CD8-positive, alpha-beta memory T cell (primary cell): ENCODE measurements at places on chromosomes 1 and 21. TPM values are rescaled to one million over a fixed set of nuclear protein-coding genes. Genes with fewer than 3 reads are reported as not detected.

DNA sequence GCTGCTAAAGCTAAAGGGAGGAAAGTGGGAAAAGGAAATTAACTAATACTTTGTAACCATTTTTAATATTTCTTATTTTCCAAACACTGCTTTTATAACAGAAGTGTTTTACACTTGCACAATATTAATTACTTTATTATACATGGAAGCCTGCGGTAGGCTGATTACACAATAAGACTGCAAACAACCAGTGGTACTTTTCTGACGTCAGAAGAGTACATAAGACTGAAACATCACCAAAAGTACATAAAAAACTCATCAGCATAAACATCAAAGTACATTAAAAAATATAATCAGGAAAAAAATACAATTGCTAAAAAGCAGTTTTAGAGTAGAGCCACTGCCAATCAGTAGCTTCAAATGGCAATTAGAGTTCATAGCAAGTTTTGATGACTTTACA lies 4.6 kb downstream of the ZNF281 start:
- H3K27me3 ChIP-seq = no peaks in the 10 kb centered on the region
- H3K4me3 ChIP-seq = no peak overlapping the region
- H3K27ac ChIP-seq = no peak overlapping the region
- no peak for DNase-seq

DNA sequence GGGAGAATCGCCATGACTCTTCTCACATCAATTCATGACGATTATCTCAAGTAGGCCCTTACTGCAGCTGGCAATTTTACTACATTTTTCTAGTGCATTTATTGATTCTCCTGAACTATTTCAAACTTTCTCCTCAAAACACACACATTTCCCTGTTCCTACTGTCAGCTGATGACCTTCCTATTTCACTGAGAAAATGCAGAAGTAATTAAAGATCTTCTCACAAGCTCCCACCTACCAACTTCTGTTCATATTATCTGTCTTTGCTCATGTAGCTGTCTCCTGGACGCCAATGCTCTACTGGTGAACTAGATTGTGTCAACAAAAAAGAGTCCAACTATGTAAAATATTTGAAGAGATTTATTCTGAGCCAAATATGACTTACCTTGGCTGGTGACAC lies 36.4 kb upstream of the FASLG start:
- no peak overlapping the region for H3K4me3 ChIP-seq
- H3K36me3 ChIP-seq = no peaks in the 10 kb centered on the region
- no peak for DNase-seq
- H3K4me1 ChIP-seq = peaks cover 10% of the 10 kb centered on the region
- no peak overlapping the region for H3K27ac ChIP-seq

- H3K27ac ChIP-seq = no peak overlapping the region
- no peaks in the 10 kb centered on the region for H3K4me1 ChIP-seq
Measured at GRCh38 chr1:93219443-93219842, 38.9 kb downstream of the CCDC18 start.

The PROX1 gene
- total RNA-seq = not detected

GRCh38 chr1:193785850-193786420 lies 599.5 kb upstream of the B3GALT2 start:
- no peaks in the 10 kb centered on the region for H3K36me3 ChIP-seq
- H3K27me3 ChIP-seq = no peaks in the 10 kb centered on the region
- H3K27ac ChIP-seq = no peak overlapping the region

GRCh38 chr1:151277249-151277648 lies 4.8 kb upstream of the ZNF687 start:
- no peaks in the 10 kb centered on the region for H3K27me3 ChIP-seq
- H3K4me1 ChIP-seq = peaks cover 6% of the 10 kb centered on the region
- H3K27ac ChIP-seq = no peak overlapping the region
- H3K36me3 ChIP-seq = no peaks in the 10 kb centered on the region
- DNase-seq = no peak

DNA sequence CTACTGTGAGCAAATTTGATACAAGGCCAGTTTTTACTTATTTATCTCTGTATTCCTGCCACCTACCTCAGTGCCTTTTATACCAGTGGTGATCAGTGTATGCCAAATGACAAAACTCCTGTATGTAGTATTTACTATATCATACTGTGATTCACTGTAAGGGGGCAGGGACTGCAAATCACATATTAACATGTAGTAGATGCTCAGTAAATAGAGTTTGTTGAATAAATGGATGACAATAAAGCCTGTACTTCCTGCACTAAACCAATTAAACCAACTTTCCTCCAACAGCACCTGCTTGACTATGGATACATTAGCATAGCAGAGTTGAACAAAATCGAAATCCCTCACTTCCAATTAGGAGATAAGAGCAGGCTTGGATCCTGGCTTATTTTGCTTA lies 73.3 kb upstream of the C1orf87 start:
- DNase-seq = no peak
- no peaks in the 10 kb centered on the region for H3K4me1 ChIP-seq
- H3K27me3 ChIP-seq = no peaks in the 10 kb centered on the region
- no peak overlapping the region for H3K27ac ChIP-seq
- no peak overlapping the region for H3K4me3 ChIP-seq
- no peaks in the 10 kb centered on the region for H3K36me3 ChIP-seq

DNA sequence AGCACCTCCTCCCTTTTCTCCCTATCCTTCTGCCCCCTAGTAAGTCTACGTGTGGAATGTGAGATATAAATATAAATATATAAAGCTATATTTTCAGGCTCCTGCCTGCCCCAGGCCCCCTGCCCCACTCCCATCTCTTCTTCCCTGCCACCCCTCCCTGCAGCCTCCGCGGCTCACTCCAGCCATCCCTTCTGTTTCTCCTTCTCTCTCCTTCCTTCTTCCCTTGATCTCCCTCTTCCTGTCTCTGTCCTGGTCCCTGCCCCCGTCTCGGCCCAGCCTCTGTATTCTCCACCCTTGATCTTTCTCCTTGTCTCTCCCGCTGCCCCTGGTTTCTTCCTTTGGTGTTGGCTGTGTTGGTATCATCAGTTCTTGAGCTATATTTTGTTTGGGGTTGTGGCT lies 23.2 kb downstream of the DMBX1 start:
- no peak overlapping the region for H3K4me3 ChIP-seq
- no peak overlapping the region for H3K27ac ChIP-seq
- DNase-seq = no peak
- no peaks in the 10 kb centered on the region for H3K36me3 ChIP-seq
- H3K4me1 ChIP-seq = no peaks in the 10 kb centered on the region

- no peak overlapping the region for H3K27ac ChIP-seq
- peaks cover 19% of the 10 kb centered on the region for H3K27me3 ChIP-seq
- no peak for DNase-seq
- no peaks in the 10 kb centered on the region for H3K36me3 ChIP-seq
Measured at GRCh38 chr1:156080241-156080862, 1.9 kb downstream of the MEX3A start.

- no peak overlapping the region for H3K4me3 ChIP-seq
- H3K36me3 ChIP-seq = no peaks in the 10 kb centered on the region
- H3K27ac ChIP-seq = no peak overlapping the region
- no peaks in the 10 kb centered on the region for H3K27me3 ChIP-seq
- no peak for DNase-seq
- no peaks in the 10 kb centered on the region for H3K4me1 ChIP-seq
Measured at GRCh38 chr1:7442036-7442435, 329.1 kb upstream of the VAMP3 start.

The NPHS2 gene
- total RNA-seq = not detected

The FCER1G gene
- 5.1 TPM for total RNA-seq

The FMO4 gene
- 1.7 TPM for total RNA-seq

The MPZ gene
- total RNA-seq = 1.8 TPM

The KCNN3 gene
- 0.18 TPM for total RNA-seq

- no peak for DNase-seq
- H3K4me3 ChIP-seq = no peak overlapping the region
- H3K36me3 ChIP-seq = no peaks in the 10 kb centered on the region
- H3K27ac ChIP-seq = no peak overlapping the region
- H3K27me3 ChIP-seq = no peaks in the 10 kb centered on the region
Measured at GRCh38 chr1:53340660-53341520, 13.0 kb upstream of the LRP8 start.

- H3K4me3 ChIP-seq = no peak overlapping the region
- no peak for DNase-seq
- H3K27me3 ChIP-seq = no peaks in the 10 kb centered on the region
- H3K4me1 ChIP-seq = peaks cover 13% of the 10 kb centered on the region
- H3K36me3 ChIP-seq = no peaks in the 10 kb centered on the region
- no peak overlapping the region for H3K27ac ChIP-seq
Measured at GRCh38 chr1:212702672-212703071, 3.0 kb upstream of the BATF3 start.

- no peaks in the 10 kb centered on the region for H3K27me3 ChIP-seq
- H3K4me3 ChIP-seq = no peak overlapping the region
- H3K4me1 ChIP-seq = no peaks in the 10 kb centered on the region
- DNase-seq = no peak
Measured at GRCh38 chr1:203215573-203215972, 13.9 kb downstream of the CHIT1 start.

DNA sequence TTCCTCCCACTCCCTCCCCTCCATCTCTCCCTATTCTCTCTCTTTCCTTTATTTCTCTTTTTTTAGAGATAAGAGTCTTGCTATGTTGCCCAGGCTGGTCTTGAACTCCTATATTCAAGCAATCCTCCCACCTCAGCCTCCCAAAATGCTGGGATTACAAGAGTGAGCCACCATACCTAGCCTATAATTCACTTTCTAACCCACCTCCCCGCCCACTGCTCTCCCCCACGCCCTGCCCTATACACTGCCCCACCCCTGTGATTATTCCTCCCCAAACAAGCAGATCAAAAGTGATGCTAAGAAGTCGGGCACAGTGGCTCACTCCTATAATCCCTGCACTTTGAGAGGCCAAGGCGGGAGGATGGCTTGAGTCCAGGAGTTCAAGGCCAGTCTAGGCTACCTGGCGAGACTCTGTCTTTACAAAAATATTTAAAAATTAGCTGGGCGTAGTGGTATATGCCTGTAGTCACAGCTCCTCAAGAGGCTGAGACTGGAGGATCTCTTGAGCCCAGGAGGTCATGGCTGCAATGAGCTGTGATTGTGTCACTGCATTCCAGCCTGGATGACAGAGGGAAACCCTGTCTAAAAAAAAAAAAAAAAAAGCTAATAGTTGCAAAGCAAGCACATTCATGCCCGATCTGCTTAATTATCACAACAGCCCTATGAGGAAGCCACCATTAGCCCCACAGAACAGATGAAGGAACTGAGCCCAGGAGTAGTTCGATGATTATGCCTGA lies 12.8 kb upstream of the E2F2 start:
- H3K27me3 ChIP-seq = no peaks in the 10 kb centered on the region
- no peak overlapping the region for H3K27ac ChIP-seq
- no peak overlapping the region for H3K4me3 ChIP-seq
- H3K4me1 ChIP-seq = peaks cover 21% of the 10 kb centered on the region

The IL19 gene
- not detected for total RNA-seq

The KRTAP12-3 gene
- total RNA-seq = not detected

The CAPZB gene
- total RNA-seq = 284 TPM

- H3K4me3 ChIP-seq = no peak within 1 kb of the TSS
- no peaks in the 10 kb centered on the region for H3K36me3 ChIP-seq
- H3K27me3 ChIP-seq = peaks cover 5% of the 10 kb centered on the region
- H3K4me1 ChIP-seq = no peaks in the 10 kb centered on the region
- no peak for DNase-seq
- no peak within 1 kb of the TSS for H3K27ac ChIP-seq
Measured at GRCh38 chr1:201377611-201378092, at the start of gene TNNT2. TNNT2 (minus strand) TSS chr1:201377680; CDS start chr1:201373254, 4,426 bp downstream.

The PPIAL4G gene
- 0.44 TPM for total RNA-seq

DNA sequence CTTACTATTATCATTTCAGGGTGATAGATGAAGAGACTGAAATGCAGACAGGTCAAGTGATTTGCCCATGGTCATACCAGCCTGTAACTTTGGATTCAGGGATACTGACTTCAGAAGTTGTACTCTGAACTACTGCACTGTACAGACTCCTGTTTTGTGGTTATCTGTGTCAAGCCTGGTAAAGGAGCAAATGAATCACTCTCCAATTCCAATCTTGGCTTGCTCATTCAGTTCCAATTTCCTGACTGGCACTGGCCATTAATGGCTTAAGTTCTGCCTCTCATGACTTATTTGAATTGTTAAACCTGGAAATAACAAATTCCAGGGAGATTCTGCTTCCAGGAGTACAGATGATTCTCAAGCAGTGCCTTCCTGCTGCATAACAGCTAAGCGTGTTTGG lies 45.4 kb upstream of the PLD5 start:
- H3K4me1 ChIP-seq = no peaks in the 10 kb centered on the region
- H3K4me3 ChIP-seq = no peak overlapping the region
- no peaks in the 10 kb centered on the region for H3K36me3 ChIP-seq
- DNase-seq = no peak

The CELA2B gene
- not detected for total RNA-seq

- H3K4me1 ChIP-seq = no peaks in the 10 kb centered on the region
- H3K36me3 ChIP-seq = no peaks in the 10 kb centered on the region
- no peak overlapping the region for H3K27ac ChIP-seq
- H3K27me3 ChIP-seq = no peaks in the 10 kb centered on the region
- DNase-seq = no peak
Measured at GRCh38 chr1:178341261-178341956, 155.4 kb downstream of the CLEC20A start.

GRCh38 chr1:230185076-230186001 lies 118.3 kb downstream of the GALNT2 start:
- H3K4me3 ChIP-seq = no peak overlapping the region
- no peak for DNase-seq
- H3K27me3 ChIP-seq = no peaks in the 10 kb centered on the region

GRCh38 chr1:228407106-228408040 lies 738 bp upstream of the TRIM11 start:
- H3K27me3 ChIP-seq = no peaks in the 10 kb centered on the region
- H3K36me3 ChIP-seq = peaks cover 7% of the 10 kb centered on the region
- DNase-seq = no peak
- H3K27ac ChIP-seq = peak overlapping the region; percentile 51
- peaks cover 50% of the 10 kb centered on the region for H3K4me1 ChIP-seq
- H3K4me3 ChIP-seq = peak overlapping the region; percentile 70

The IGSF9 gene
- total RNA-seq = 0.04 TPM

- H3K27ac ChIP-seq = no peak overlapping the region
- no peak overlapping the region for H3K4me3 ChIP-seq
- H3K4me1 ChIP-seq = no peaks in the 10 kb centered on the region
- DNase-seq = no peak
Measured at GRCh38 chr21:28464095-28464494, 528.6 kb downstream of the LTN1 start.

The PTAFR gene
- 0.58 TPM for total RNA-seq

GRCh38 chr1:173596097-173596825 lies 6.6 kb downstream of the SLC9C2 start:
- H3K36me3 ChIP-seq = no peaks in the 10 kb centered on the region
- no peak for DNase-seq
- H3K4me3 ChIP-seq = no peak overlapping the region
- H3K27me3 ChIP-seq = no peaks in the 10 kb centered on the region
- no peak overlapping the region for H3K27ac ChIP-seq

DNA sequence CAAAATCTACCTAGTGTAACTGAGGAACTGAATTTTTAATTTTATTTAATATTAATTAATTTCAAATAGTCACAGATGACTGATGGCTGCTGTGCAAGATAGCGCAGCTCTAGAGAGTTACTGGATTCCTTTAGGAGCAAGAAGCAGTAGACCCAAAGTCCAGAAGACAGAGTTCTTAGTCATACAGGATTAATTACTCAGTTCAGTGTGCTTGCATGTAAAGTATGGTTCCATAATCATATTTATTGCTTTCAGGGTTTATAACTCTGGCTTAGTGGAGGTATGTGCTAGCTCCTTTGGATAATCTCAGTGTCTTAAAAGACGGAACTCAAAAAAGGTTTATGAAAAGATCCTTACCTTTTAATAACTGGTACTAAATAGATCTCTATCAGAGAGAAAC lies 17.4 kb downstream of the CEPT1 start:
- no peak overlapping the region for H3K4me3 ChIP-seq
- no peak overlapping the region for H3K27ac ChIP-seq
- no peak for DNase-seq
- H3K36me3 ChIP-seq = peaks cover 5% of the 10 kb centered on the region

- peaks cover 5% of the 10 kb centered on the region for H3K27me3 ChIP-seq
- H3K4me1 ChIP-seq = no peaks in the 10 kb centered on the region
- no peak overlapping the region for H3K27ac ChIP-seq
- no peak overlapping the region for H3K4me3 ChIP-seq
- no peaks in the 10 kb centered on the region for H3K36me3 ChIP-seq
- DNase-seq = no peak
Measured at GRCh38 chr1:212545941-212546635, 62.5 kb upstream of the ATF3 start.
